ENCODE measurements at places on chromosomes 11 and 22.

GRCh38 chr11:125938418-125938817 is 7.4 kb upstream of the VSIG10L2 start:
- DNase-seq = no peak

DNA sequence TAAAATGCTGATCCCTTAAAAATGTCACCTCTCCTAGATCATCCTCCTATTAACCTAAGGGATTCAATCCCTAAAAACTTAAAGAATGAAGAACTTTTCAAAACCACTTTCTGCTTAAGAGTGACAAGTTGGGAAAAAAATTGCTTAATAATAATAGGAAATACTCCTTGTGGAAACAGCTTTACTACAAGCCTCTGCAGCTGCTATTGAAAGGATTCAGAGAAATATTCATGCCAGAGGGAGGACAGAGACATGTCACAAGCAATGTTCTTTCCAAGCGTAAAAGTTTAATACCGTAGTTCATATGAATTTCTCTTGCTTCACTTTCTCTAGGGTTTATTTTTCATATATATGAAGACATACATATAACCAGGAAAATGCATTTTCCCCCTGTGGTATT is 98.2 kb downstream of the ARHGAP20 start:
- DNase-seq = no peak

GRCh38 chr11:88327061-88327460 is 10.5 kb downstream of the CTSC start:
- no peak for DNase-seq

DNA sequence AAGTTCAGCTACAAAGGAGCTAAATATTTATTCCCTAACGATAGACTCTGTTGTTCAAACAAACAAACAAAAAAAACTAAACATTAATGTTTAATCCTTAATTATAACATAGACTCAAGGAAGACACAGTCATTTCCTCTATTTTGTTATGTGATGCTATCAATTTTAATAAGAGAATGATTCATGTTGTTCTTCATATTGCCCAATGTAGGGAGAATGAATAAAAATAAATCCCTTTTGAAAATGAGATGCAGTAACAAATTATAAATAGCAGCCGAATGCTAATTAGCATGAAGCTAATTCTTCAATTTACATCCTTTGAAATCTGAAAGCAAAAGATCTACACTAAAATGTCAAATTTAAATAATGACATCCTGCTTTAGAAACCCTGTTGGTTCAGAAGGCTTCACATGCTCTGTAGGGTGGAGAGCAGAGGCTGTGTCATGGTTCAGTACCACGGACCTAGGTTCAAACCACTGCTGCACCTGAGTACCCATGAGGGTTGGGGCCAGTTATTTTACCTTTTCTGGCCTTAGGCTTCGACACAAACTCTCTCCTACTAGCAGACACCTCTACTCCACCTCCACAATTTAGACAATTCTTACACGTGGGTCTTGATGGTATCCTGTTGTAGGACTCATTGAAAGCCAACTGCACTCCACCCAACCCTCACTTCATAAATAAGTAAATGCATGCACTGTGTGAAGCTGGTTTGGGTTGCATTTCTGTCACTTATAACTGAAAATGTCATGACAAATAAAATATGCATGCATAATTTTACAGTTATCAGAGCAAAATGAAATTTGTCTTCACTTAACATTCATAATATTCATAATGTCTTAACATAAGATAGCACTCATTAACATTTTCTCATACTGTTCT is 89.0 kb downstream of the RRAS2 start:
- DNase-seq = no peak

DNA sequence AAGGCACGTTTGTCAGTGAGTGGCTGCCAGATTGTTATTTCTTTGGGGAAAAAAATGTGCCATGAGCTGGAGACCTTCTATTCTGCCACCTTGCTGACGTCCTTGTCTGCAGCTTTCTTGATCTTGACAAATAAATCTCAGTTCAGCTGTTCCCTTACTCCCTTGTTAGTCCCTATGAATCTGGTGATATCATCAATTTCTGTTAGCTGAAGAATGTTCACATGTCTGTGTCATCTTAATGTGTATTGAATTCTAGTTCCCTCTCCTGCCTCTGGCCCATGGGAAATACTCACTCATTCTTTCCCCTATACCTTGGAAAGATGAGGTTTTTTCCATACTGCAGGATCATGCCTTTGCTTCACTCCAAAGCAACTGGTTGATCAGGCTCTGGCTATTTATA is 649.9 kb upstream of the API5 start:
- no peak for DNase-seq

GRCh38 chr11:121257976-121258375 is 34.6 kb upstream of the SC5D start:
- no peak for DNase-seq

DNA sequence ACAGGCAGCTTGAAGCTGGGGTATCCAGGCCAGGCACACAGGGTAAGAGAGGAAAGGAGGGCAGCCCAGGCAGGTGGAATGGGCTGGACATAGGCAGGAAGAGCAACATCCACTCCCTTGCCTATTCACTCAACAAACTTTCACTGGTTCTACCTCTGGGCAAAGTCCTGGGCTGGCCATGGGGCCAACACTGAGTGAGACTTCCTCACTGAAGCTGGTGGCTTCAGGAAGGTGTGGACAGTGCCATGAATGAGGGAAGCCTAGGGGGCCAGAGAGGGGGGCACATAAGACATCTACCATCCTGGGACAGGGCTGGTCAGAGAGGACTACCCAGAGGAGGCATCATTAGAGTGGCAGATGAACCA is 44.9 kb upstream of the TCF20 start:
- DNase-seq = no peak
